ENCODE measurements at places on chromosomes 11 and 22.

DNA sequence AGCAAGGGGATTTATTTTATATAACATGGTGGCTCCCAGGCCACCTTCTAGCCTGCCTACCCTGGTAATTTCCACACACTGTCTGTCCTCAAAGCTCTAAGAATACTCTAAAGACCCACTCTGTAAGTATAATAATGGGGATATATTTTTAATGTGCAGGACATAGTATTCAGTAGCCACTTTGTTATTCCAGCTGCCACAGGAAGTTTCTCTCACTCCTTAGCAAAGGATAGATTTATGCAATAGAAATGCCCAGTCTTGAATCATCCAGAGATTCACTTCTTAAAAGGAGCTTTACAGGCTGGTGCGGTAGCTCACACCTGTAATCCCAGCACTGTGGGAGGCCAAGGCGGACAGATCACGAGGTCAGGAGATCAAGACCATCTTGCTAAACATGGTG is 68.4 kb upstream of the LDLRAD3 start:
- no peak for DNase-seq

DNA sequence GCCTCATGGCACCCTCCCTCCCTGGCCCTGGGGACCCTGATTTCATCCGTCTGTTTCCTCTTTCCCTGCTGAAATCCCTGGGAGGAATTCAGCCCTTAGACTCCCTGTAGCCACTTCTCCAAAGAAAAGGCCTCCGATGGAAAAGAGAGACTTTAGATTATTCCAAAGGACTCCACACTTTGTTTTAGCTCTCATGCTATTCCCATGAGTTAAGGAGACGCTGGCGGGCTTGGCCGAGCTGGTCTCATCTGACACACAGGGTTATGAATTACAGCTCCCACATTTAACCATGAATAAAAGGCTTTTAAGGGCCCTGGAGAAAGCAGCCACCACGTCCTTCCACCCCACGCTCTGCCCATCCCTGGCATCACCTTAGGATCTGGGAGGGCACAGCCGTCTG is 57.0 kb downstream of the ANO1 start:
- DNase-seq: no peak

DNA sequence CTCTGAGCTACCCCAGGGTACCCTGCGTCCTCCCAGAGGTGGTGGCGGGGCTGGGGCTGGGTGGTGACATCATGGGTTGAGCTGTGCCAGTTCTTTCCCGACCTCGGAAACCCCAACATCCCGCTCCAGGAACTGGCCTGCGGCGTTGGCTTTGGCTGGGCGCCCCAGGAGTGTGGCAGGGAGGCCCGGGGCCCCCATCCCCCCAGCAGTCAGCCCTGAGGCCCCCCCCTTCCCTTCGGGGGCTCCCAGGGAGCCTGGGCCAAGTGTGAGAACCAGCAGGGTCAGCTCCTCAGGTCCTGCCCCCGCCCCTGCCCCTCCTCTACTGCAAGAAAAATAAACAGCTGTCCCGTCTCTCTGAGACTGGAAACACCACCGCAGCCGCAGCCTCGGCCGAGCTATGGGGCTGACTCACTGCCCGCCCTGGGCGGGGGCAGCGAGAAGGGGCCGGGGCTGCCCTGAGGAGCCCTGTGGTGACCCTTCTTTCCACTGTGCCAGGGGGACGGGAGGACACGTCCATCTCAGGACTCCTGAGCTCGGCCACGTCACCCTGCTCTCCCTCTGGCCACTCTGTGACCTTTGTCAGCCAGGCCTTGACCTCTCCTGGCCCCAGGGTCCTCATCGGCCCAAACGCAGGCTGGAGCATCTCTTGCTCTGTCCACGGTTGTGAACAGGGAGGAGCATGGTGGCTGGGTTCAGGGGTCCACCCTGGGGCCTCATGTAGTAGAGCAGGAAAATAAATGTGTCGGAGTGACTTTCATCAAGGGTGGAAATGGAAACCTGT is 73.4 kb downstream of the WNT7B start:
- no peak for DNase-seq

DNA sequence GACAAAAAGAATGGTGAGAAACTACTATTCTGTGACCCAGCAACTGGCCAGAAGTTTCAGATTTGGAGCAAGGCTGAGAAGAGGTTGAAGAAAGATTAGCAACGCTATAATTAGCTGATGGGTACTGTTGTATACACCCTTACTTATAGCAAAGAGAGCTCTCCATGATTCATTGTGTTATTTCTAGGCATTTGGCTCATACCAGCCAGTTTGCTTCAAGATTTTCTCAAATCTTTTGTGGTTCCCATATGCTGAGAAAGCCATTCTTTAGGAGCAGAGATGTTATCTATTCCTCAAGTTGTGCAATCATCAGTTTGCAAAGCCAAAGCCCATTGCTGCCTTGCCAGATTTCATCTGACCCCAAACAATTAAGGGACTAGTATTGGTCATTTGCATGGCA is 179.4 kb downstream of the ETS1 start:
- DNase-seq: no peak

GRCh38 chr22:20840646-20841371 is 17.8 kb downstream of the PI4KA start:
- no peak for DNase-seq

GRCh38 chr11:126174816-126175215 is 36.6 kb downstream of the RPUSD4 start:
- no peak for DNase-seq

- no peak for DNase-seq
These were observed 35.9 kb upstream of the SORL1-AS1 start for GRCh38 chr11:121488641-121489040.

DNA sequence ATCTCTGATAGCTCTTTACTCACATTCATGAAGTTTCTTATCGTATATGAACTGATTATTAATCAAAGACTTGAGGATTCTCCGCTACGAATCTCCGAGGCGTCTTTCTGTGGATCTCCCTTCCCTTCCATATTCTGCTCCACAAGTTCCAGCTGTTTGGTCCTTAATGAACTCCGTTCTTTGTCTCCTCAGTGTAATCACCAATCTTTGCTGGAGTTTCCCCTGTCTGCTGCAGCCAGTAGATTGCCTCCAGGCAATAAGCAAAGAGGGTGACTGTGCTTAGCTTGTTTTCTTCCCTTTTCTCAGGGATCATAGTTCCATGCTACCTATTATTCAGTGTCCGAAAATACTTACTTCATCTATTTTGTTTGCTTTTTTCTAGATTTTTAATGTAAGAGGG is 169.6 kb upstream of the FOLH1 start:
- DNase-seq: no peak

GRCh38 chr11:17735818-17736578 is 1.4 kb downstream of the KCNC1 start:
- DNase-seq: no peak

DNA sequence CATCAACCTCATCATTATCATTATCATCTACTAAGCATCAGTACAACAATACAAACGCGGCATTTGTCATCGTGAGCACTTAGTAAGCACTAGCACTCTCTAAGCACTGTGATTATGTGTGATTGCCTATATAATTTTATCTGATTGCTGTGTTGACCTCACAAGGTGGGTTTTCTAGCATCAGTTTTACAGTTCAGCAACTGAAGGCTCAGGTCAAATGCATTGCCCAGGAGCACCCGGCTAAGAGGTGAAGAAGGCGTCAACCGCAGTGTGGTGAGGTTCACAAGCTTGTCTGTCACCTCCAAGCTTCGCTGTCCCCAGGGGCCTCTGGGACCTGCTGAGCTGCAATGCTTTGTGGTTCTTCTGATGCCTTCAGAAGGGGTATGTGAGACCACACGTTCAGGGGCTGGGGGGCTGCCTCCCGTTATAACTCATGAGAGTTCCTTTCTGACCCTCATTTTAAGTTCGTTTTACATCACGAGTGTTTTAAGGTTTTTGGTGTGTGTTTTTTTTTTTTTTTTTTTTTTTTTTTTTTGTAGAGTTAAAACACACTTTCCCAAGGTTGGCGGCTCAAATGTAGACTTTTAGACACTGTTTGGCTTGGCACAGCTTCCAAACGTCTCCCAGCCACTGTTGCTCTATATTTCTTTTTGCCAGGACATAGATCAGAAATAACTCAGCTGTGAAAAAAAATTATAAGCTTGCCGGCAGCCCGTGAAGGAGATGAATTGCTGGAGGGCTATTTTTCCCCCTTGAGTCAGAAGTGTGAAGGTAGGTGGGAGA is 33.8 kb upstream of the SCUBE1 start:
- no peak for DNase-seq

DNA sequence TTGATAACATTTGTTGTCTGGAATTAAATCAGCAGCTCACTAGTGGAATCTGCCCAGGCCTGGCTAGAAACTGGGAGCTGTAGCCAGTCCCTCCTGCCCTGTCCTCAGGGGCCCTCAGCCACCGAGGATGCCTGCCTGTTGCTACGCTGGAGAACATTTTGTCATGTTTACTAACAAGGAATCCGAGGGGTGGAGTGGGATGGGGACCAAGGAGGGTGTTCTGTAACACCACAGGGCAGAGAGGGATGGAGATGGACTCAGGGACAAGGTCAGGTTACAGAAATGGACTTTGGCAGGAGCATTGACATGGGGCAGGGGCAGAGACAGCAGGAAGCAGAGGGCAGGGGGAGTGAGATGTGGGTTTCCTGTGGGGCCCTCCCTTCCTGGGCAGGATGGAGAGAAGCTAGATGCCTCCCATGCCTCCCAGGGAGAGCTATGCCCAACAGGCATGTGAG is 45.8 kb upstream of the AMPD3 start:
- no peak for DNase-seq

- DNase-seq: peak; percentile 11
These were observed 27.3 kb downstream of the MARK2 start for GRCh38 chr11:63866211-63866610.

DNA sequence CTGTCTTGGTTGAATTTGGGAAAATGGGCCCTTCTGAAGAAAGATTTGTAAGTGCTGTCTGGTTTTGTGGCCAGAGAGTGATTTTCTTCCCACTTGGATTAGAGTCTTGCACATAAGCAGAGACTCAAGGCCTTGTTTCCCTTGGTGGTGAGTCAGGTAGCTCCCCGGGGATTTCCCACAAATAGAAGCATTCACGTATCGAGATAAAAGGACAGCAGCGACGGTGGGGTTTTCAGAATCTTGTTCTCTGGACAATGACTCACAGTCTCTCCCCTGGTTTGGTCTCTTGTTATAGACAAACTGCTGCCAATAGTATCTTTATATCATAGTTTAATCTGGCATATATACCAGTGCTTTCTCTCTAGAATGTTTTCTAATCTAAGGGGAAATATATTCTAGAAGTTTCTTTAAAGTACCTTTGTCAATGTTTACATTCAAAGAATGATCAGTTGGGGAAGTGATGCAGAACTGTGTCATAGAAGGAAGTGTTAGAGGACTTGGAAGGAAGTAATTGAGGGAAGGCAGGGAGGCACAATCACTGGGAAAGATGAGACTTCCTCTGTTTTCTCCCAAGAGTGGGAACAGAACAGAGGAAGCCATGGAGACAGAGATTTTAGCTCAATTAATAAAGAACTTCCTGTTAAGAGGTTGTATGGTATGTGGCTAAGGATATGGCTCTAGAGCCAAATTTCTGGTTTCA is 18.1 kb downstream of the POLA2 start:
- no peak for DNase-seq

GRCh38 chr11:124977006-124977405 is 23.0 kb downstream of the CCDC15 start:
- DNase-seq: peak; percentile 1

- no peak for DNase-seq
These were observed 101.9 kb downstream of the CTTN start for GRCh38 chr11:70500076-70500847.

DNA sequence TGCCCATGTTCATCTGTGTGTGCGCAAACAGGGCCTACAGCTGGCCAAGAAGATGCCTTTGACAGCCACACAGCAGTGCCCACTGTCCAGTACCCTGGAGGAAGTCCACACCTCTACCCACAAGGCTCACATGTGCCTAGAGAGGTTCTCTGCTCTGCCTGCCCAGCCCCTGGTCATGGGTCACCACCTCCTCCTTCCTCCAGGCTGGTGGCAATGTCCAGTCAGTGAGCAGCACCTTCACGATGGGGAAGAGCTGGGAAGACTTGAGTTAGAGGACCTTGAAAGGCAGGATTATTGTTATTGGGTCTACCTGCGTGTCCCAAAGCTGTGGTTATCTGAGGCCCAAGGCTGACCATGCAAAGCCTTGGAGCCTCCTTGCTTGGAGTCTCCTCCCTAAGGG is 28.4 kb upstream of the TTC12 start:
- no peak for DNase-seq

DNA sequence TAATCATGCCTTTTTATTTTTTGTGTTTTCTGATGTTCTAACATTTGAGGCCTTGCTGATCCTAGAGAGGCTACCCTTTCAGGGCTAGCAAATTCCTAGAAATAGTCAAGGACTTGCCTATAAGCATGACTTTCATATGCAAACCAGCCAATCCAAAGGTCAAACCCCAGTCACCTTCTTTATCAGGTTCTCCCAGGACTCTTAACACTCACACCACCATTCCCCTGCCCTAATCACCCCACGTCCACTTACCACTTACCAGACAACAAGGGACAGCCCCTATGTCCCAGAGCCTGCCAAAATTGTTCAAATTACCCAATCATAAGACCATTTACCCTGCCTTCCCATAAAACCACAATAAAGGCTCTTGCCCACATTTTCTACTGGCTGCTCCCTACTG is 1339.8 kb downstream of the LRRC4C start:
- no peak for DNase-seq

- DNase-seq: no peak
These were observed 380.9 kb downstream of the TBC1D22A start for GRCh38 chr22:47143249-47143938.

DNA sequence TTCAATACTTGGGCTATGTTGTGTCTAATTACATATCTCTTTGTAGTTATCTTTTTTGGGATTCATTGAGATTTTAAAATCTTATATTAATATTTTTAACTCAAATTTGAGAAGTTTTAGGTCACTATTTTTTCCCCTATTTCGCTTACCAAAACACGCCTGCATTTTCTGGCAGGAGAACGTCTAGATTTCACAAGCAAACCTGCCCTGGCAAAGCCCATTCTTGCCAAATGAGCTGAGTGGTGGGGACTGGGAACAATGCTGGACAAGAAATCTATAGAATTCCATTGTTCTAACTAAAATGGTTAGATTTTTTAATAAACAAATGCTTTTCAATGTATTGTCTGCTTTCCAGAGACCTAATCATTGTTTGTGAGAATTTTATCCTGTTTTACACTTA is 1283.7 kb upstream of the RAG2 start:
- no peak for DNase-seq

GRCh38 chr11:82792822-82793569 is 59.3 kb upstream of the FAM181B start:
- no peak for DNase-seq

- DNase-seq: no peak
These were observed 1.9 kb upstream of the MPZL2 start for GRCh38 chr11:118265954-118266353.

- DNase-seq: no peak
These were observed 656.1 kb downstream of the OPCML start for GRCh38 chr11:132876239-132876638.

All from NCI-H345 (cell line).